DMS 273 treated with DMSO at 0.1 percent for 48 hours (cell line): ENCODE measurements at places on chromosomes 2 and 18.
A peak's percentile ranks its signal among the peaks of the same experiment; 100 is the strongest.

DNA sequence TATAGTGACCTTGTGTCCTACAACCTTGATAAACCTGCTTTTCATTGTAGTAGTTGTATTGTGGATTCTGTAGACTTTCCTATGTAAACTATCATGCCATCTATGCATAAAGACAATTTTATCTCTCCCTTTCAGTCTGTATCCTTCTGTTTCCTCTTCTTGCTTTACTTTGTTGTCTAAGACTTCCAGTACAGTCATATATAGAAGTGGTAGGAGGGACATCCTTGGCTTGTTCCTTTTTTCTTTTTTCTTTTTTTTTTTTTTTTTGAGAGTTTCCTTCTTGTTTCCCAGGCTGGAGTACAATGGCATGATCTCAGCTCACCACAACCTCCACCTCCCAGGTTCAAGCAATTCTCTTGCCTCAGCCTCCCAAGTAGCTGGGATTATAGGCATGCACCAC lies 39.7 kb downstream of the UBE2F start:
- no peak for DNase-seq

GRCh38 chr18:54393648-54394294 lies 36.1 kb downstream of the C18orf54 start:
- DNase-seq: no peak

GRCh38 chr2:3571284-3571683 lies 3.8 kb upstream of the RPS7 start:
- DNase-seq: no peak

DNA sequence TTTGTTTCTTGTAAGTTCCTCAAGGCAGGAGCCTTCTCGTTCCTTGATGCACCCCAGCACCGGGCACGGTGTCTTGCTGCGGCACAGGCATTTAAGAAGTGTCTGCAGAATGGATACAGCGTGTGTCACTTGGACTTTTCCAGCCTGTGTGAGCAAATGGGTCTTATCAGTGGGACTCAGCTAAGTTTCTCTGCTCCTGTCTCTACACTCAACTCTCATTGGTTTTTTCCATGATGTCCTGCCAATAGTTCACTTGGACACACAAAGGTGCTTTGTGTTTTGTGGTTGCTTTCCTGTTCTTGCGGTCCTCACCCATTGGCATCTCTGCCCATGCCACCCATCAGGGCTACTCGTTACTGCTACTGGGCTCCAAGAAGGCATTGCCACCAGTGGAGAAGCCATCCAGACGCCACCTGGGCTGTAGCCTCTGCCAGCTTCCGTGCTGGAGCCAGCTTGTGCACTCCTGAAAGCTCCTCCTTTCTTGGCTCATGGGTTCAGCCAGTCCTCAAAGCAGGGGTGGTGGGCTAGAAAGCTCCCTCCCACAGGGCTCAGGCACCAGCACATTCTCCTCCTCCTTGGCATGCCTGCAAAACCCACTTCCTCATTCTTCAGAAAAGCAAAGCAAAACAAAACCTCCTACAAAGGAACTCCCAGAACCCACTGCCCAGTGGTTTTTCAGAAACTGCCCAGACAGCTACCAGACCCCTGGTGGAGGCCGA lies 41.4 kb downstream of the IL1R2 start:
- DNase-seq: no peak

- DNase-seq: no peak
Observed at GRCh38 chr2:236764716-236765115, 195.1 kb downstream of the ACKR3 start.

- DNase-seq: peak; percentile 61
Observed at GRCh38 chr2:42493468-42494354, at the start of gene KCNG3. Gene KCNG3 (minus strand): TSS chr2:42493982. CDS start chr2:42493501, 481 bp downstream.

GRCh38 chr2:170715932-170716777 lies 1.0 kb downstream of the SP5 start:
- DNase-seq: no peak

DNA sequence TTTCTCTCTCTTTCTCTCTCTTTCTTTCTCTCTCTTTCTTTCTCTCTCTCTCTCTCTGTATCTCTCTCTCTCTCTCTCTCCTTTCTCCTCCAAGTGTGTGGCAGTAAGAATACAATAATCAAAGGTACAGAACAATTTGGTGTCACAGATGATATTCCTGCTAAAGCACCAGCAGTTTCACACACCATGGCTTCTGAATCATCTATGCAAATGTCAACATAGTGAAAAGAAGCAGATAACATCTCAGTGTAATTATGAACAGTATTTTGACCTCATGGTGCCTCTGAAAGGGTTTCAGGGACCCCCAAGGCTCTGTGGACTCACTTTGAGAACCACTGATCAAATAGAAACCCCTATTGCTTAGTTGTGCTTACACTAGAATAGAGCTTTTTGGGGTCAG lies 38.5 kb upstream of the CSRNP3 start:
- DNase-seq: no peak

DNA sequence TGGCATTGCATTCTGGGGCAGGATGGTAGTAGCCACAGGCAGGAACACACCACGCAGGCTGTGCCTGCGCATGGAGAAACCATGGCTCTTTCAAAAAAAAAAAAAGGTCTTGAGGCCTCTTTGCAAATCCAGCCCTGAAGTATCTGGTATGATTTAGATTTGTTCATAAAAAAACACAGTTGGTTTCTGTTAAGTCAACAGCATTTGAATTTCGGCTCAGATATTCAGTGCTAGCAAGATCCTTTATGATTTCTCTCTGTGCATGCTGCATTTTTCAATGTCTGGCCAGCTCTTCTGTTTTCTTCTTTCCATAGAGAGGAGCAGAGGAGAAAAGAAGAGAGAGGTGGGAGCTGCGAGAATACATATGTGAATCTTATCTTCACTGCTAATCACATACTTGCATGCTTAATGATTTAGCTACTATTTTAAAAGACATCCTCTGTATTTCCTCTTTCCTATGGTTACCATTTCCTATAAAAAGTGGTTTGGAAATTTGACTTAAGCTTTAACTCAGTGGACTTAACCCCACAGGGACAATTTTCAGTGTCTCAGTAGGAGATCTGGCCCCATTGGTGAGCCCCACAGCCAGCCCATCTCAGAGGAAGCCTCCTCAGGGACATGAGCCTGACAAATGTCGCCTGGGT lies 214.3 kb upstream of the APCDD1 start:
- no peak for DNase-seq

GRCh38 chr2:9462886-9463697 lies 11.3 kb upstream of the IAH1 start:
- peak; percentile 6 for DNase-seq

DNA sequence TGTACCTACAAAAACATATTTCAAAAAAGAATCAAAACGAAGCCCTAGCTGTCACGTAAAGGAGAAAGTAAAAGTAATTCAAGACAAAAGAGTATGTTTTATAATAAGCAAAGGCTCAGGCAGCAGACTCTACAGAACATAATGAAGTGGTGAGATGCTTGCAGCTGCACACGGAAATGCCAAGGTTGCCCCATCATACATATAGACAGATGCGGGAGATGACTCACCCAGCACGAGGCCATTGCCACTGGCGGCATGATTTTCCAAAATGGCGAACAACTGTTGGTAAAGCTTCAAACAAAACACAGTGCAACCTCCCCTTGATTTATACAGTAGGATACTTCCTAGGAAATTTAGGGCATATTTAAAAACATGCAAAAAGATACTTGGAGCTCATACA lies 26.0 kb upstream of the C1QL2 start:
- DNase-seq: no peak

- DNase-seq: no peak
Observed at GRCh38 chr18:79006106-79006795, 26.6 kb downstream of the SALL3 start.

- DNase-seq: no peak
Observed at GRCh38 chr2:130387804-130388203, 31.9 kb downstream of the PTPN18 start.

GRCh38 chr2:7180638-7181370 lies 263.6 kb downstream of the RNF144A start:
- DNase-seq: no peak

DNA sequence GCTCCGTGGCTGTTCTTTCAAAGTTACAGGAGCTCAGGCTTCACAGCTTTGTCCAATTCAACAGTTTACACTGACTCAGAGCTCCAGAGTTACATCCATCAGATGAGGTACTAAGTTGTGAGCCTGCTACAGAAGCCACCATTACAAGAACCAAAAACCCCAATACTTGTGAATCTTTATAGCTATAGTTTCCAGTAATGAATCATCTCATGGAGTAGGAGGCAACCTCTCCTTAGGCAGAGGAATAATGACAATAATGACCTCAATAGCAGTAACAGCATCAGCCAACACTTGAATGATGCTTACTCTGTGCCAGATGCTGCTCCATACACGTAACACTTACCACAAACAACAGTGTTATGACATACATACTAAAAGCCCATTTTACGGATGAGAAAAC lies 3.6 kb downstream of the ZC3H8 start:
- no peak for DNase-seq

DNA sequence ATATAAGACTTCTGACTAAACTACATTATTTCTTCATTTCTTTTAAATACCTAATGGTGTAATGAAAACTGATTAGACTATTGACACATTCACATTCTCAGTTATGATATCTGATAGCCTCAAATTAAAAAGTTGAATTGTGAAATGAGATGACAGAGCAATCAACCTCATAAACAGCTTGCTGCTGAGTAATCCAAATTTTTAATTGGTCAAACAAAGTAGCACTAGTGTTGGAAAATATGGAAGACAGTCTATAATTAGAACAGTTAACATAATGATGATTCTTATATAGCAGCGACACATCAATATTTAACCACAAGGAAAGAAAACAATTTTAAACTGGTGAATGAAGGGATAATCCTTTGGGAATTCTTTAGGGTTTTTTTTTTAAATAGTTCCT lies 91.9 kb upstream of the LRP1B start:
- no peak for DNase-seq

- DNase-seq: no peak
Observed at GRCh38 chr2:16400127-16400623, 265.5 kb downstream of the CYRIA start.

GRCh38 chr2:100741880-100742276 lies 78.1 kb upstream of the NPAS2 start:
- no peak for DNase-seq

GRCh38 chr2:176553685-176554100 lies 284.5 kb downstream of the MTX2 start:
- peak; percentile 64 for DNase-seq

- DNase-seq: no peak
Observed at GRCh38 chr18:45958027-45958426, 9.1 kb downstream of the EPG5 start.

- no peak for DNase-seq
Observed at GRCh38 chr2:6067089-6067488, 374.9 kb downstream of the SOX11 start.

- no peak for DNase-seq
Observed at GRCh38 chr2:120219291-120219690, 3.9 kb downstream of the TMEM185B start.

DNA sequence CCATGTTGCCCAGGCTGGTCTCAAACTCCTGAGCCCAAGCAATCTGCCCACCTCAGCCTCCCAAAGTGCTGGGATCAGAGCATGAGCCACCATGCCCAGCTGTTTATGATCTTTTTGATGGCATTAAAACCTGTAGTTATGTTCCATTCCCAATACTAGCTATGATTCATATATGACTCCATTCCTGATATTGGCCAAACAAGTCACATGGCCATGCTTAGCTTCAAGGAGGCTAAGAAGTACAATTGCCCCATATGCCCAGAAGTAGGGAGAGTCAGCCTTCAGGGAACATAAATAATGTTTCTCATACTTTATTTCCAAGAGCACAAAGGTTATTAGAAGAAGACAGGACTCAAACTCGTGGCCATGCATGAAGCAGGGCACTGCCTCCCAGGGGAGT lies 132.4 kb upstream of the RAB6C start:
- no peak for DNase-seq

DNA sequence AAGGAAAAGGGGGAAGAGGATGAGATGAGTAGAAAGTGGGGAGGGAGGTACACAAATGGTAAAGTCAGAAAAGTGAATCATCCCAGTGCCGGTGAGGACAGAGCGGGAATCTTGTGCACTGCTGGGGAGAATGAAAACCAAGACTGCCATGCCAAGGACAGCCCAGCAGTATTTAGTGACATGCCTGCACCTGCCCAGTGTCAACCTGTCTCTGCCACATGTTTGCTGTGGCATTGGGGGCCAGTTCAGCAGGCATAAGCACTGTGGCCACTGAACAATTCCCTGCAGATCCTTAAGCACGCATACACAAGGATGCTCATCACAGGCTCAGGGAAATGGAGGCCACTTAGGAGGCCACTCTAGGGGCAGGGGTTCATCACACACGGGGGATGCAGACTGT lies 5.2 kb upstream of the KCNK3 start:
- DNase-seq: no peak

GRCh38 chr2:232436381-232437194 lies 19.4 kb upstream of the ALPI start:
- DNase-seq: no peak

GRCh38 chr2:127652786-127653357 lies 6.9 kb downstream of the GPR17 start:
- DNase-seq: no peak

DNA sequence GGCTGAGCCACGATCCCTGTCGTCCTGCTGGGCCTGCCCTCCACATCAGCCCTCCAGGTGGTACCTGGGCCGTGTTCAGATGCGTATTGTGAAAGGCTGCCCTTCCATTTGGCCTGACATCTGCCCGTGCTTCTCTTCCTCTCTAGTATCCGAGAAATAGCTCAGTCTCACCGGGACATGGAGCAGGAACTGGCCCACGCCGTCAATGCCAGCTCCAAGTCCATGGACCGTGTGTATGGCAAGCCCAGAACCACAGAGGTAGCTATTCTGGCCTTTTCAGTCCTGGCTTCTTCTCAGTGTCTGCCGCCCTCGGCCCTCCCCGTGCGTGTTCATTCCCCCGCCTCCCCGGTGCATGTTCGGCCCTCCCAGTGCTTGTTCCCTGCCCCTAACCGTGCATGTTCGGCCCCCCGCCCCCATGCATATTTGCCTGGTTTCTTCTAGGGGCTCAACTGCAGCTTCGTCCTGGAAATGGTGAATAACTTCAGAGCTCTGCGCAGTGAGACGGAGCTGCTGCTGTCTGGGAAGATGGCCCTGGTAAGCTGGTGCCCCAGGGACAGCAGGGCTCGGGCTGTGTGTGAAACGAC lies 104.3 kb downstream of the USP40 start:
- DNase-seq: no peak

- DNase-seq: no peak
Observed at GRCh38 chr2:134634054-134634753, 84.6 kb downstream of the TMEM163 start.

- peak; percentile 32 for DNase-seq
Observed at GRCh38 chr2:160406591-160407392, 86.8 kb downstream of the RBMS1 start.

- no peak for DNase-seq
Observed at GRCh38 chr2:98282109-98282508, 64.1 kb upstream of the CNGA3 start.
